ENCODE measurements at places on chromosomes 12 and 14.

- DNase-seq, result no peak
Observed at GRCh38 chr14:32374155-32374554, 45.1 kb downstream of the AKAP6 start.

DNA sequence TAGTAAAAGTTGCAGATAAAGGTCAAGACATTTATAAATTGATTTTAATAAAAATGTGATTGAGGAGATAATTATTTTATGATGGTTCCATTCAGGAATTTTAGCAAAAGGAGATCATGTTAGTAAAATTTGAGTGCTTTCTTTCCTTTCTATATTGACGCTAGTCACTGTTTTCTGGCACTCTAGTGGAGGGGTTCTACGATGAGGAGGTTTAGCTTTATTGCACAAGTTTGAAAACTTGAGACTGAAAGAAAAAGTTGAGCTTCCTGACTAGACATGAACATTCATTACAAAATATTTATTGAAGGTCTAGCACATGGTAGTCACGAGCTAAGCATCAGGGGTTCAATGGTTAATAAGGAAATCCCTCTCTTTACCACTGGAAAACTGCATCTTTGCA is 336.1 kb downstream of the SNAPC1 start:
- DNase-seq, result no peak

- no peak for DNase-seq
Observed at GRCh38 chr14:51041883-51042282, 53.0 kb downstream of the TRIM9 start.

DNA sequence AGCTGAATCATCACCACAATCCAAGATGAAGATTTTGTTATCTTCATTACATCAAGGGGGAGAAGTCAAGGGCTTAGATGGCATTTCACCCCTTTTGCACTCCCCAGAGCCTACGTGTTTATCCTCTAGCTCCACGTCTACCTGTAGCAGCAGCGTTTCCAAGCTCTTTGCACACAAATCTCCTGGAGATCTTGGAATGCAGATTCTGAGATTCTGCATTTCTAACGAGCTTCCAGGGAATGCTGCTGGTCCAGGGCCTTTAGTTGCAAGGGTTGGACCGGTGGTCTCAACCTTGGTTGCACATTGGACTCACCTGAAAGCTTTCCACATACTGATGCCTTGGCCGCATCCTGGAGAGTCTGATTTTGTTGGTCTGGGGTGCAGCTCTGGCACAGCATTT is 49.5 kb upstream of the STON2 start:
- DNase-seq, result no peak

GRCh38 chr14:76163668-76164363 is 12.1 kb downstream of the GPATCH2L start:
- DNase-seq, result no peak
